Activated CD4-positive, alpha-beta T cell treated with anti-CD3 and anti-CD28 coated beads for 1 hour (primary cell): ENCODE measurements at places on chromosomes 5 and 9.

DNA sequence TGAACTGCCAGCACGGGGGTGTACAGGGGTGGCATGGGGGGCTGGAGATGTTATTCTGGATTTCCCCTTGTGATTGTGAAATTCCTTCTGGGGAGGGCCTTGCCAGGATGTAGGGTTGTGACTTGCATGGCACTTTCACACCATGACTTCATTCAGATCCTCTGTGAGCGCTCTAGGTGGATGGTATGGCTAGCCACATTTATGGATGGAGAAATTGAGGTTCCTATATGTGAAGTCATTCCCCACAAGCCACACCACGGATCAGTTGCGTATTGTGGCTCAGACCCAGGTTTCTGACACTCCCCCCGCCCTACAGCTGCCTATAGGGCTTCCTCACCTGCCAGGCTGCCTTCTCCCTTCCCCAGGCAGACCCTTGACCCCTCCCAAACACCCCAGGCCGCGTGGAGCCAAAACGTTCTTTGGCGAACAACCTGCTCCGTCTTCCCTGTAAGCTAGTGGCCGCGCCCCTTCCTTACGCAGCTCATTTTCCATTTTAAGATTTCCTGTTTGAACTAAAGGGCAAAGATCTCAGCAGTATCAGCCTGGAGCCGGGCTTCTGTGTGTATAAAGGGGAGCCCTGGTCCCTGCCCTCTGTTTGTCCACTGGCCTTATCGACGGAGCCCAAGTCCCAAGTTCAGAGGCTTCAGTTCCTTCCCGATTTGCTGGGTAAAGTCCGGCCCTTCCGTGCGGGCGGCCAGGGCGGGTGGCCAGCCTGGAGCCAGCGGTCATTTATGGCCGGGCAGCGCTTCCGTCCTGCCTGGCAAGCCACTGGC lies 97.8 kb upstream of the KLF4 start:
- DNase-seq: no peak

DNA sequence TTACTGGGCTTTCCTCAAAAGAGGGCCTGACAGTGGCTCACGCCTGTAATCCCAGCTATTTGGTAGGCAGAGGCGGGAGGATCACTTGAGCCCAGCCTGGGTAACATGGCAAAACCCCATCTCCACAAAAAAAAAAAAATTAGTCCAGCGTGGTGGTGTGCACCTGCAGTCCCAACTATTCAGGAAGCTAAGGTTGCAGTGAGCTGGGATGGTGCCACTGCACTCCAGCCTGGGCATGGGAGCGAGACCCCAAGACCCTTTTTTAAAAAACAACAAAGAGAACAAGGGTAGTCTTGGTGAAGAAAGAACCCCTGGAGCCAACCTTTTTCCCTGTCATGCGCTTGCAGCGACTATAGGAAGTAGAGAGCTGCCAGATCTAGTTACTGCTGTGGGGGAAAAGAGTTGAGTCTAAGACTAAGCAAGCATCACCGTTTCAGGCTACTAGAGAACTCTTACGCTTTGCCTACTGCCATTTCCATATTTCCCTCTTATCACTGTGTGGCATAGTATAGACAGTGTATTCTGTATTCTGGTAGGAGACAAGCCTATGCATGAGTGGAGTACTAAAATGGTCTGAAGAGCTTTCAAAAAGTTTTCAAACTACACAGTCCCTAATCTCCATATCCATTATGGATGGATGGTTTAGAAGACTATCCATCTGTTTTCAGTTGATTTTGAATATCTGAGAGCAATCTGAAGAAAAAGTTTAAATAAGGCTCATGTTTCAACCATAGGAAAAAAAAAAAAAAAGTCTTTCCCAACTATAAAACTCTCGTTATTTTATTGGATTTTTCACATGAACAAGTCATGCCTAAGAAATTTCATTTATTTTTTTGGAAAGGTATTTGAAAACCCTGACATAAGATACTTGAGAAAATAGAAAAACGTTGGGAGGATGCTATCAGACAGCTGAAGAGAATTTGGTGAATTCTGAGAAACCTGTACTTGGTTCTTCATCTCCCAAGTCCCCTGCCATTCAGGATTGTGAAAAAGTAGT lies 2.6 kb downstream of the C9orf40 start:
- no peak for DNase-seq

DNA sequence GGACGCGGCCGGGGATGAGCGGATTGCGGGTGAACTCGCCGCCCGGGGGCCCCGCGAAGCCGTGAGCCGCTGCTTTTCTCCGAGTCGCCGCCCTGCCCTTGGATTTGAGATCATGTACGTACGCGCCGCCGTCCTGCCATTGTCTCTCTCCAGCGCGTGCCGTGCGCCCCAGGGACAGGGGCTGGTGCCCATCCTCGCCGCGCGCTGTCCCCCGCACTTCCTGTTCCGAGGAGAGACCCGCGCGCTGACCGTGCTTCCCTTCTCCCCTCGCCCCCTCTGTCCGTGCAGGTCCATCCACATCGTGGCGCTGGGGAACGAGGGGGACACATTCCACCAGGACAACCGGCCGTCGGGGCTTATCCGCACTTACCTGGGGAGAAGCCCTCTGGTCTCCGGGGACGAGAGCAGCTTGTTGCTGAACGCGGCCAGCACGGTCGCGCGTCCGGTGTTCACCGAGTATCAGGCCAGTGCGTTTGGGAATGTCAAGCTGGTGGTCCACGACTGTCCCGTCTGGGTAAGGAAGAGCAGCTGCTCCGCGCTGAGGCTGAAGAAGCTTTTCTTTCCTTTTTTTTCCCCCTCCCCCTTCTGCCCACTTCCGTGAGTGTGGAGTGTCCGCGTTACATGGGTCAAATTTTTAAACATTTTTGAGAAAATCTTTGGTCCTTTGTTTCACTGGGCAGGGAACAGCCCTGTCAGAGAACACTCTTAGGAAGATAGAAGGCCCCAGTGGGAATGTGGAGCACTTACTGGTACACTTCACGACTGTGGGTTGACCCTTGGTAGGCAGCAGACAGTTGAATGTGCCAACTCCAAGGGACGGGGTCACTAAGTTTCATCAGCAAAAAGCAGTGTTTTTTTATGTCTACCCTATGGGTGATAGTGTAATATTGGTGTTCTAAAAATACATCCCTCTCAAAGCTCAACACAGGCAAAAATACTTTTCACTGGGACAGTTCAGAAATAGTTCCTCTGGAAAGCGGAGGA lies 727 bp downstream of the RHOBTB3 start:
- peak; percentile 10 for DNase-seq

DNA sequence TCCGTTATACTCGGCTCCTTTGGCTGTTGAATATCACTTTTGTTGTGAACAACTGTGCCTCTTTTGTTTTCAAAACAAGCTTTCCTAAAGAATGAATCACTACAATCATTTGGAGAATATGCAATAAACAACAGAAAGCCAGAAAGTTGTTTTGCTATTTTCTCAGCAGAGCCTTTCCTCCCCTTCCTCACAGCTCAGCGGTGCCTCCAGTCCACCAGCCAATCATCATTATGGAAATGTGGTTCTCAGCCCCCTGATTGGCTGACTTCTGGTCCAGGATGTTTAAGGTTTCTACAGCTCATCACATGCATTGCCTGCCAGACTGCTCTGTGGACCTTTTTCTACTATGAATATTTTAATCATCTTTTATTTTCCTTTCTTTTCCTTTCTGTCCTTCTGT lies 9.1 kb upstream of the ZNF608 start:
- no peak for DNase-seq

- DNase-seq: no peak
These were observed 58.5 kb downstream of the LIFR start for GRCh38 chr5:38497946-38498345.

DNA sequence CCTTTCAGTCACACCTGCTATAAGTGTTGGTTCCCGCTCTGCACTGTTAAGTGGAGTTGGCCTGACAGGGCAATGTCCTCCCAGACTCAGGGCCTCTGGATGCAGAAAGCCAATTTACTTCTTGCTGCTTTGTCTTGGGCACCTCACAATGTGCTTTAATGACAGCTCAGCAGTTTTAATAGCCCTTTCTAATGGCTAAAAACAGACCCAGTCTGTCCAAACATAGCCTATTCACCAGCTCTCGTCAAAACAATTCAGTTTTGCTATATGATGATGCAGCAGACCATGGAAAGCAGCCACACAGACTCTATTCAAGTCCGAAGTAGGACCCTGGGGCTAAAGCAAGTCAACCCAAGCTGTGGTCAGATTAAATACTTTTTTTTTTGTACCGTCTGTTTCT lies 529.1 kb upstream of the SEMA6A start:
- DNase-seq: no peak

GRCh38 chr9:33114746-33115145 lies 38.3 kb upstream of the SMU1 start:
- no peak for DNase-seq

DNA sequence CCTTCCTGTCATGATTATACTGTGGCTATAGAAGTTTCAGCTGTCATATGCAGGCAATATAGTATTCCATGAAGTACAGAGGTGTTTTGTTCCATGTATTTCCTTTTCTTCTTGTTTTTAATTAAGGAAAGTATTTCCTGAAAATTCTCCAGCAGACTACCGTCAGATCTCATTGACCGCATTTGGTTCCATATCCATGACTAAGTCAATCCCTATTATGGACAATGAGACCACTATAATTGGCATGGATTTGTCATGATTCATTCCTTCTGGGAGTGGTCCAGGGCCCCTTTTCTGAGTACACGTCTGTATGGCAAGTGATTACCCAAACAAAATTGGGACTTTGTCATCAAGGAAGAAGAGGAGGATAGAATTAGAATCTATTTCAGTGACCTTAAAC lies 283.2 kb upstream of the CLINT1 start:
- DNase-seq: no peak

- no peak for DNase-seq
These were observed 28.7 kb downstream of the PROP1 start for GRCh38 chr5:177967221-177967887.

- no peak for DNase-seq
These were observed 34.6 kb upstream of the NEK6 start for GRCh38 chr9:124222918-124223720.

GRCh38 chr9:114484854-114485443 lies 20.3 kb downstream of the WHRN start:
- peak; percentile 15 for DNase-seq

- DNase-seq: no peak
These were observed 90.7 kb upstream of the PTCH1 start for GRCh38 chr9:95607507-95607906.

- DNase-seq: no peak
These were observed 66.0 kb downstream of the RASGEF1C start for GRCh38 chr5:180142824-180143610.

GRCh38 chr9:33404788-33405362 lies 2.5 kb upstream of the AQP7 start:
- DNase-seq: no peak

- DNase-seq: no peak
These were observed 62.2 kb downstream of the WNK2 start for GRCh38 chr9:93246111-93246510.

GRCh38 chr5:171841984-171842776 lies 56.6 kb downstream of the SMIM23 start:
- no peak for DNase-seq

GRCh38 chr5:131384616-131385214 lies 120.9 kb downstream of the CDC42SE2 start:
- DNase-seq: no peak

DNA sequence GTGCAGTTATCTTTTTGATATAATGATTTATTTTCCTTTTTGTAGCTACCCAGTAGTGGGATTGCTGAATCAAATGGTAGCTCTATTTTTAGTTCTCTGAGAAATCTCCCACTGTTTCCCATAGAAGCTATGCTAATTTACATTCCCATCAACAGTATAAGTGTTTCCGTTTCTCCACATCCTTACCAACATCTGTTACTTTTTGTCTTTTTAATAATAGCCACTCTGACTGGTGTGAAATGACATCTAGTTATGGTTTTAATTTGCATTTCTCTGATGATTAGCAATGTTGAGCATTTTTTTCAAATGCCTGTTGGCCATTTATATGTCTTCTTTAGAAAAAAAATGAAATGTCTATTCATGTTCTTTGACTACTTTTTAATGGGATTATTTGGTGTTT lies 94.7 kb downstream of the SERINC5 start:
- DNase-seq: no peak

DNA sequence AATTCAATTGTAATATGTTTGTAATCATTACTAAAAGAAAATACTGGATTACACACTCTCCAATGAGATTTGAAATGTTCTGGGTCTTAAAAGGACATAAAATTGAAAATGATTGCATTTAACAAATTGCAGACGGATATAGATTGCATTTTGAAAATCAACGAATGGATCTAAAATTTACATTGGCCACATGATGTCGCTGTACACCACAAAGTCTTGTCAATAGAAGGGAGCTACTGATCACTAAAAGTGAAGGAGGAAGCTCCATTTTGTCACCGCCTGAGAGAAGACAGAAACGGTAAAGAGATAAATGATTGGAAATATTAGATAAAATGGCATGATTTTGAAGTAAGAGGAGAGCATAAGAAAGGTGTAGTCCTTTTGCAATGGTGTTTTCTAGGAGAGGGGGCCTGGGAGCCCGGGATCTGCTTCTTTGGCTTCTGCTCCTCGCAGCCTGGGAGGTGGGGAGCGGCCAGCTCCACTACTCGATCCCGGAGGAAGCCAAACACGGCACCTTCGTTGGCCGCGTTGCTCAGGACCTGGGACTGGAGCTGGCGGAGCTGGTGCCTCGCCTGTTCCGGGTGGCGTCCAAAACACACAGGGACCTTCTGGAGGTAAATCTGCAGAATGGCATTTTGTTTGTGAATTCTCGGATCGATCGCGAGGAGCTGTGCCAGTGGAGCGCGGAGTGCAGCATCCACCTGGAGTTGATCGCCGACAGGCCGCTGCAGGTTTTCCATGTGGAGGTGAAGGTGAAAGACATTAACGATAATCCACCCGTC lies at the start of gene PCDHA1:
TSS of gene PCDHA1 (plus strand) at position 236 of the 782 bp plus-strand sequence.
- no peak for DNase-seq

DNA sequence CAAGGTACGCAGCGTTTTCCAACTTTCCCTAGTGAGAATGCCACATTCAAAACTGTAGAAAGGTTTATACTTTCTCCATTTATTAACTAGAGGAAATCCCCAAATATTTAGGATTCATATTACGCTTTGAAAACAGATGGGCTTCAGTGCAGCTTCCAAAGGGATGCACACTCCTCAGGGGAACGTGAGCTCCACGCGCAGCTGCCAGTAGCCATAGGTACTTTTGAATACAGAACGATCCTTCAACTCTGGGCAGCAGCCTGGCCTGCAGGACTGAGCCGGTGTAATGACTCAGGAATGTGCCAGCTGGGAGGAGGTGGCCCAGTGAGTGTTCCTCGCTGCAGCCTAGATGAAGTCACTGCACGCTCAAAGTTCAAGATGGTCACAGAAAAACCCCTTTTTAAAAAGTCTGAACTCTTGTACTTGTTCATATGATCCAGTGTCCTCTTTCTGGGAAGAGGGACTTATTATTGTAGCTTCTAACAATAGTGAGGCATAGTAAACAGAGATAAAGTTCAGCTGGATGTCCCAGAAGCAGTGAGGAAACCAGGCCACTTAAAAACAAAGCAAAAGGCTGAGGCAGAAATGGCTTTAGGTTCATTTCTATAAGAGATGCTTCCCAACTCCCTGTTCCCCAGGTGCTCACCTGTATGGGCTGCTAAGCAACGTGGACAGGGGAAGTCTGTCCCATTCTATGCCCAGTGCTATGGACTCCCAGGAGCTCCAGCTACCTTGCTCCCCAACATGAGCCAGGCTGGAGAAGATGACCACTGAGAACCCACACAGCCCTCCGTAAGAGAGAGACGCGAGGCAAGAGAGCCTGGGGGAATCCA lies 130.0 kb downstream of the LHFPL2 start:
- DNase-seq: no peak

GRCh38 chr5:151257731-151258181 lies 4.8 kb downstream of the GM2A start:
- no peak for DNase-seq
